HL-60 (cell line): ENCODE measurements at places on chromosomes 16 and 17.

DNA sequence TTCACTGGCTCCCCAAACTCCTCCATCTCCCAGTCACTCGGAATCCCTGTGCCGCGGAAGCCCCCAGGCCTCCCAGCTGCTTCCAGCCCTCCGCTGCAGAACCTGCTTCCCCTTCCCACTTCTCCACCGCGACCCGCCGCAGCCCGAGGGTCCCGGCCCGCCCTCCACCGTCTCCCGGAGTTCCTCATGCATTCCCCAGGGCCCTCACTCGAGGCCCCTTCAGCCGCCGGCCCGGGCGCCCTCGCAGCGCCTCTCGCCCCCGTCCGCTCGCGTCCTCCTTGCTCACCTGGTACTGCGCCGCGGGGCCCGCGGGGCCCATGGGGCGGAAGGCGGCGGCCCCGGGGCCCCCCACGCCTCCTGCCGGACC is 329 bp downstream of the SMARCD2 start:
- peak; percentile 70 for DNase-seq

DNA sequence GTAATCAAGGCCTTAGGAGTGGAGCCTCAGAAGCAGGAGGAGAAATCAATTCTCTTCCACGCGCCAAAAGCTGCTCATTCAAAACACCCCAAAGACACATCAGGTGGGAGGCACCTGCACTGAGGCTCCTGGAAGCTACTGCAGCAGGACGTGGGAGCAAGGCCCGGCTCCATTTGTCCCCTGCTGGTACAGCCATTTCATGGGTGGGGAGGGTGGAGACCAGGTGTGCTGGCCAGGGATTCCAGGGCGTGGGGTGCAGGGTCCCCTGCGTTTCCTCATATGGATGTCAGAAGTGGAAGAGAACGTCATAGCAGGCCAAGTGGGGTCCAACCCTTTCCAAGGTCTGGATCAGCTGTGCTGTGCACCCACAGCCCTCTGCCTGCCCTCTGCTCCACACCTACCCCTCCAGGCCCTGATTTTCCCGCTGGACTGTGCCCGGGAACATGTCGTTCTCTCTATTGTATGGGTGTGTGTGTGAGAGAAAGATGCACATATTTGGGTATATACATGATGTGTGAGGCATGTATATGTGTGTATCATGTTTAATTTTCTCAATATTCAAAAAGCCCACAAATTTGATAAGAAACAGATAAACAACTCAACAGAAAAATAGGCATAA is 39.2 kb upstream of the CBX4 start:
- no peak for DNase-seq

- no peak for DNase-seq
Measured at GRCh38 chr17:20983359-20983637, 59.5 kb downstream of the USP22 start.

GRCh38 chr16:3098459-3099394 is at the start of gene ZSCAN10:
Gene ZSCAN10 (minus strand): TSS chr16:3099294. CDS start chr16:3092937, 6,357 bp downstream.
- DNase-seq: no peak

DNA sequence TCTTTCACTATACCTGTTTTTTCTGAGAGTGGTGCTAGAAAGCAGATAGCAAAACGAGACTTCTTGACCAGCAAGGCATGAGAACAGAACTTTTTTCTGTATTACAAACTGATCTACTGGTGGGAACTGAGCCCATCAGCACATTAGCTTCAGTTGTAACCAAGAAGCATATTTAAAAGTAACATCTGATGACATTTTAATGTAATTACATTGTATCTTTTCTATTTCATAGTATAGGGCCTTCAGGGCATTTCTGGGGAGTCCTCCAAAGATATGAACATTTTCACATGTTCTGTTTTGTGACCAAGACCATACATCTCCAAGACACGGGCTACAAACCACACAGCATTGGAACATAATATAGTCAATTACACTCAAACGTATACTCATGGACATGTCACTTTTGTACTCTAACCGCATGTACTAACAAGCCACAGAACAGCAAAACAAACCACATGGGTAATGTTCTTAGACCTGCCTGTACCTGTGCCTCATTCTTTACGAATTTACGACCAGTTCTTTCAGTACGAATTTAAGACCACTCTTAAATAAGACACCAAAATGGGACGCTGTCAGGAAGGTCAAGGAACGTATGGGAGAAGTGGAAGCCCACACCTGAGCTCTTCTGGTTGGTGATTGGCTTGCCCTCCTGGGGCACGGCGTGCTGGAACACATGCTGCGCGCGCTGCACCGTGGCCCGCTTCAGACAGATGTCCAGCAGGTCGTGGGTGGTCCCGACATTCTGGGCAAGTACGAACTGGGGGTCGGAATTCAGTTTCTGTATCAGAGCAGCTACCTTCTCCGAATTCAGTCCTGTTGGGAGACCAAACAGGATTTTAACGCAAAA is 825 bp downstream of the BLMH start:
- no peak for DNase-seq

- DNase-seq: no peak
Measured at GRCh38 chr17:40443988-40444899, 994 bp downstream of the IGFBP4 start.

- DNase-seq: no peak
Measured at GRCh38 chr17:39461926-39462569, 762 bp downstream of the CDK12 start.

GRCh38 chr16:53892155-53892554 is 188.2 kb downstream of the FTO start:
- DNase-seq: peak; percentile 11

DNA sequence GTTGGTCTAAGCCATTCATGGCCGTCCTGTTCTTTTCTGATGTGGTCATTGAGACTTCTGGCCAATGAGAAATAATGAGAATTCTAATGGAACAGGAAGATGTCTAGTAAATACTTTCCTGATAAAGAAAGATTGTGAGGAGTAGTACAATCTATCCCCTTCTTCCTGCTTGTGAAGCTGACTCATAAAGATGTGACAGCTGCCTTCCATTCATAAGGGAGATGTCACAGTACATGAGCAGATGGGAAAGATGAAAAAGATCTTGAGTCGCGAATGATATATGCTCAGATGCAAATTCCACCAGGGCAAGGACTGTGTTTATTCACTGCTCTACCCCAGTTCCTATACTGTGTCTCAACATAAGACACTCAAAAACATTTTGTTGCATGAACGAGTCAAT is 111.7 kb upstream of the FOXF1 start:
- no peak for DNase-seq

GRCh38 chr16:3856367-3857141 is 24.0 kb downstream of the CREBBP start:
- DNase-seq: no peak

DNA sequence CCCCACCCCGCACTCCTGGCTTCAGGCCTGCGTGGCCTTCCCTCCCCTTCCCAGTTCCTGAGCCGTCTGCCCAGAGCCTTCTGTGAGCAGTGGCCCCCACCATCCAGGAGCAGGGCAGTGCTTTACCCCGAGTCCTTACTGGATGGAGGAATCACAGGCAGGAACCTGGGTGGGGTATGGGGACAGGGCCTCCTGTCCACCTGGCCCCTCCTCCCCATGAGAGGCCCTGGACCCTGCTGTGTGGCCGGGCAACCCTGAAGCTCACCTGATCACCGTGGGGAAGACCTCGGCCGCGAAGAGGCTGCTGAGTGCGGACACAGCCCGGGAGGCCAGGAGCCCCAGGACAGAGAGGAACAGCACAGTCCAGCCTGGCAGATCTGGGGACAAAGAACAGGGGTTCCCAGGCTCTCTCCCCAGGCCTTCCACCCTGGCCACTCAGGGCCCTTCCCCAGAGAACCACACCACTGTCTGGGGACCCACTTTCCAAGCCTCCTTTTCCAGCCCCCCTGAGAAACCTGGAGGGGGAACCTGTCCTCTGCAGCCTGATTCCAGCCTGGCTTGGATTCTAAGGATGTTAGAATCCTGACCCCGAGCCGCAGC is 3.2 kb downstream of the SLC22A31 start:
- DNase-seq: no peak

- no peak for DNase-seq
Measured at GRCh38 chr16:69318177-69318910, 7.2 kb downstream of the VPS4A start.

- DNase-seq: no peak
Measured at GRCh38 chr16:89388536-89388935, 101.8 kb downstream of the ANKRD11 start.

GRCh38 chr16:10103118-10103517 is 79.1 kb downstream of the GRIN2A start:
- DNase-seq: no peak

- no peak for DNase-seq
Measured at GRCh38 chr16:89573826-89574680, 1.5 kb upstream of the CPNE7 start.

GRCh38 chr16:16945207-16945606 is 525.6 kb downstream of the XYLT1 start:
- DNase-seq: no peak

- DNase-seq: no peak
Measured at GRCh38 chr16:89920723-89921122, 2.1 kb downstream of the MC1R start.

DNA sequence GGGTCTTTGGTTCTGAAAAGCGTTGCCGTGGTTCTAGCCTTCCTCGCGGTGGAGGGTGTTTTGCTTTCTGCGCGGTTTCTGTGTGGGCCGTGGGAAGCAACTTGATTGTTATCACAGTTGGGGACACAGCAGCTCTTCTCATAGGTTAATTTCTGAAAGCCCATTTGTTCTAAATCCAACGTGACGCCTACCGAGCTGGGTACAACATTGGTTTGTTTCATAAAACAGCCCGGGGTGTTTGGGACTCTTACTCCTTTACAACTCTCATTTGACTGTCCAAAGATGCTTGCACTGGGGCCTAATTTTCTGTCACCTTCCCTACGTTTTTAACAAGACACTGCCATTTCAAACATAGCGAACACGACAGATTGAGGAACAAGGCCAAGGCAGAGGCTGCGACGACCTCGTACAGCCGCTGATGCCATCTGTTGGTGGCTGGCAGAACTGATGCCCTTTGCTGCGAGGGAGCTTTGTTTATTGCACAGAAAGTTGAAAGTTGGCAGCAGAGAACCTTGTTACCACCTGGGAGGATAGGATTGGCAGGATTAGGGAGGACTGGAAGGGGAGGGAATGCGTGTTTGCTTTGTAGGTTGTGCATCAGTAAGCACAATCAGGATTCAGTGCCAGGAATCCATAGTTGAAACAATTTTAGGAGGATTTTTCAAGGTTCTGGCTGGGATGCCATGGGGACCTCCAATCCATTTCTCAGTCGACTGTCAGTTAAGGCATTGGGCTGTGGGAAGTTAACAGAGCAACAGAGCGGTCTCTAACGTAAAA is 98.3 kb downstream of the PITPNC1 start:
- DNase-seq: no peak

DNA sequence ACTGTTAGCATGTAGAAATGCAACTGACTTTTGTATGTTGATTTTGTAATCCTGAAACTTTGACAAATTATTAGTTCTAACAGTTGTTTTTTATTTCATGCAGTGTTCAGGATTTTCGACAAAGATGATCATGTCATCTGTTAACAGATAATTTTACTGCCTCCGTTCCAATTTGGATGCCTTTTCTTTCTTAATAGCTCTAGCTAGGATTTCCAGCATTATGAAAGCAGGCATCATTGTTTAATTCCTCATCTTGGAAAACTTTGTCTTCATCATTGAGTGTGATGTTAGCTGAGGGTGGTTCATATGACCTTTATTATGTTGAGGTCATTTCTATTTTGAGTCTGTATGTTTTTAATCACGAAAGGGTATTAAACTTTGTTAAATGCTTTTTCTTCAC is 31.9 kb downstream of the RMI2 start:
- no peak for DNase-seq

DNA sequence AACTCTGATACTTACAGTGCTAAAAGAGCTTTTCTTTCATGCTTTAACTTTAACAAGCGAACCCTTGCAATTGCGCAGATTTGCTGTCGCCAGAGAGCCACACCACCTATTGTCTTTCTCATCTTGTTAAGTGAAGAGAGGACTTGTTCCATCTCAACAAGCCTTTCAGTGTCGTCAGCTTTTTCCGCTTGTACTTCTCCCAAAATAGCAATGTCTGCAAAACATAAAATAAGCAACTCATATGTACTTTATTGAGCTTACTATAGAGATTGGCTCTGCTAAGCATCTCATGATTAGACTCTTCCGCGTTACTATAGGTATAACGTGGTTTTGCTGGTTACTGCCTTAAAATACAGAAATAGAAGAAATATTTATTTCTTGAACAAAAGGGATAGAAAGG is 51.9 kb downstream of the ABCA8 start:
- no peak for DNase-seq

DNA sequence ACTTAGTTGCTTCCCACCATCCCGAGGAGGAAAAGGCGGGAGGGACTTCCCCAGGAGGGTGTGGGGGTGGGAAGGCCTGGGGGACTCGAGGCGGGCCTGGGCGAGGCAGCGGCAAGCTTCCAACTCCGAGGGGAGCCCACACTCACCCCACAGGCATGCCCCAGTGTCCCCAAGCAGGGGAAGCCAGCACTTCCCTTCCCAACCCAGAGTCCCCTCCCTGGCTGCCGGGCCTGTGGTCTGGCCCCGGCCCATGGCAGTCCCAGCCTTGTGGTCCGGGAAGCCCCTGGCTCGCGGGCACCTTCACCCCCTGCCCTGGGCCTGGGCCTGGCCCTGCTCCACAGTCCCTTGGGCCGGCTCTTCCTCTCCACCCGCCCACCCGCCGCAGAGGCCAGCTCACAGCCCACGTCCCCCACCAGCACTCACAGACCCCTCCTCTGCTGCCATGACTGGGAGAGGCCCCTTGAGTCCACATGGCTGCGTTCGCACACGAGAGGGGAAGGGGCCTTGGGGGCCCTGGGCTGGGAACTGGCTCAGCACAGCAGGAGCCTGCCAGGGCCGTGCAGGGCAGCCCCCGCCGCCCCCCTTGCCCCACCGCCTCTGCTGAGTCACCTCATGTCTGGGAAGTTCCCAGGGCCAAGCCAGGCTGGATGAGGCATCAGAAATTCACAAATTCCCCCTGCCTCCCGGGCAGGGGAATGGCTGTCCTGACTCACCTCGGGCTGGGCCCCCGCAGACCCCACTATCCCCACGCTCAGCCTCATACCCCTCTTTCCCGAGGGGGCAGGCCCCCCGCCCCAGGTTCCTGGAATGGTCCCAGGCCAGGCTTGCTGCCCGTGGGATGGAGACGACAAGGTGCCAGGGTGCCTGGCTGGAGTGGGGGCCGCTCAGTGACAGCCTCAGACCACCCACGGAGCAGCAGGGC is 27.8 kb downstream of the BAHCC1 start:
- no peak for DNase-seq

GRCh38 chr17:15513856-15514459 is 46.5 kb upstream of the CDRT4 start:
- no peak for DNase-seq

DNA sequence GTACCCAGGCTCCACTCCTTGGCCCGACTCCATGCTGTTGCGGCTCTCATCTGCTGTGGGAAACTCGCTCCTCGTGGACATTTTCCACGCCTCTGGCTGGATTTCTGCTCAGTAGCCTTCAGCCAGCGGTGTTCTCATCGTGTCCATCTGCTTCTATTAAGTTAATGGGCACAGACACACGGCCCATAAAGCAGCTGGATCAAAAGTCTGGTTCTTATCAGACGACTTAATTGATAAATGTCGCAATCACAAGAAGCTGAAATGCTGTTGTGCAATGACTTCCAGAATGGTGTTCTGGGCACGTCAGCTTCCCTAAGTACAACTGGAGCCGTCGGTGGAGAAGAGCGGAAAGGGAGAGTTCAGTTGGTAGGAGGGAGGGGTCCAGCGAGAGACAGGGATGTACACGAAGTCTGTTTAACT is 211.7 kb upstream of the CHMP6 start:
- peak; percentile 97 for DNase-seq

GRCh38 chr17:68693896-68694295 is 92.7 kb upstream of the FAM20A start:
- no peak for DNase-seq

GRCh38 chr16:56781528-56781961 is 51.6 kb downstream of the NUP93 start:
- no peak for DNase-seq
